Fibroblast of the aortic adventitia (primary cell): ENCODE measurements at places on chromosomes 7 and 10.

DNA sequence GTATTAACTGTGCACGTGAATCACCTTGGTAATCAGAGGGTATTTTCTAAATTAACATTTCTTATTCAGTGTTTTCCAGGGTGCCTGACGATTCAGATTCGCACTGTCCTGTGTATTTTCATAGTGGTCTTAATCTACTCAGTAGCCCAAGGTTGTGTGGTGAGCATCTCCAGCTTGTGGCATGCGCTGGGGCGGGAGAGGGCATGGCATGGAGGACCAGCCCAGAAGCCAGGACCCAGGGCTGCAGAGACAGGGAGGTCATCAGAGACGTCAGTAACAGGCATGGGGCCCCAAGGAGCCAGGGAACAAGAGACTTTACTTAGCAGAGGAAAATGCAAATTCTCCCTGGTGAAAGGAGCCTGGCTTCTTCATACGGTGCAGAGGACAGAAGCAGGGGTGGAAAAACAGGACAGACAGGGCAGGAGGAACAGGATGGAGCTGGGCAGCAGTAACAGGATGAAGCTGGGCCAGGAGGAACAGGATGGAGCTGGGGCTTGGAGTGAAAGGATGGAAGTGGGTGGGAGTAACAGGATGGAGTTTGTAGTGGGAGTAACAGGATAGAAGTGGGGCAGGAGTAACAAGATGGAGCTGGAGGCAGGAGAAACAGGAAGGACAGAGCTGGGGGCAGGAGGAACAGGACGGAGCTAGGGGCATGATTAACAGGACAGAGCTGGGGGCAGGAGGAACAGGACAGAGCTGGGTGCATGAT is 110.9 kb downstream of the ADCY1 start:
- no peak for DNase-seq

GRCh38 chr10:120586471-120586872 is 129.4 kb downstream of the PLPP4 start:
- DNase-seq: peak; percentile 52

GRCh38 chr10:72123616-72124015 is 35.3 kb upstream of the SPOCK2 start:
- no peak for DNase-seq

DNA sequence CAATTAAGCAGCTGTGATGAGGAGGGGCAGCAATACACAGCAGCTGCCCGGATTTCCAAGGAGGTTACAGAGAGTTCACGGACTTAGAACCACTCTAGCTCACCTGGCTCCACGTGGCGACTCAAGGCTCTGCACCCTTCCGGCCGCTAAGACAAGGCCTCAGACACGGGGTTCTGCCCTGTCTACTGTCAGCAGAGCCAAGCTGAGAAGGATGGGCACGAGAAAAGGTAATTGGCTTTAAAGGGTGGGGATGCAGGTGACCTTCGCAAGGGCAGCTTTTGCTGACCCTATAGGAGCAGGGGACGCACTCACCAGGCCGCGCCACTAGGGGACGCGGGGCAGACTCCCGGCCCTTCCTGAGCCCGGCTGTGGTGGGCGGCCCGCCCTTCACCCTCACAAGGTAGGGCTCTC is 152.4 kb downstream of the KIF20B start:
- DNase-seq: no peak

DNA sequence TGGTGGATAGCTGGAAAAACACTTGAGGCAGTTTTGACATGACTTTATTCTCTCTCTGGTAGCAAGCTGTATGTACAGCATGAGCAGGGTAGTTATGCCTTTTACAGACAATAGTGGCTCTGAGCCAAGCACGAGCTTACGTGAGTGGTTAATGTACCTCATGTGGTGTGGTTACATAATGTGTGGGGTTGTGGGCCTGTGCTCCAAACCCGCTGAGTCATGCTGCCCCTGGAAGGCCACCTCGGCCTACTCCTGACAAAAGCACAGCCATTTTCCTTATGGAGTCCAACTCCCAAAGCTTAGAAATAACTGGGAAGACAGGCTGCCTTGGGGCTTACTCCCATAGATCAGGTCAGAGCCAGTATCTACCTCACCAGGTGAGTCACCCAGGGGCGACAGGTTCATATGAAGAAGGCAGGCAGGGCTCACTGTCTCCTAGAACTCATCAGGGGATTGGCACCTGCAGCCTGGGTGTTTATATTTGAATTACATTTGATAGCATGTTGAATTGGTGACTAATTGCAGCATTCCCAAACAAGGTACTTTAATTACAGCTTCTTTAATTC is 404.5 kb downstream of the ADRA2A start:
- DNase-seq: peak; percentile 1

GRCh38 chr10:119777686-119778085 is 51.8 kb downstream of the INPP5F start:
- no peak for DNase-seq

DNA sequence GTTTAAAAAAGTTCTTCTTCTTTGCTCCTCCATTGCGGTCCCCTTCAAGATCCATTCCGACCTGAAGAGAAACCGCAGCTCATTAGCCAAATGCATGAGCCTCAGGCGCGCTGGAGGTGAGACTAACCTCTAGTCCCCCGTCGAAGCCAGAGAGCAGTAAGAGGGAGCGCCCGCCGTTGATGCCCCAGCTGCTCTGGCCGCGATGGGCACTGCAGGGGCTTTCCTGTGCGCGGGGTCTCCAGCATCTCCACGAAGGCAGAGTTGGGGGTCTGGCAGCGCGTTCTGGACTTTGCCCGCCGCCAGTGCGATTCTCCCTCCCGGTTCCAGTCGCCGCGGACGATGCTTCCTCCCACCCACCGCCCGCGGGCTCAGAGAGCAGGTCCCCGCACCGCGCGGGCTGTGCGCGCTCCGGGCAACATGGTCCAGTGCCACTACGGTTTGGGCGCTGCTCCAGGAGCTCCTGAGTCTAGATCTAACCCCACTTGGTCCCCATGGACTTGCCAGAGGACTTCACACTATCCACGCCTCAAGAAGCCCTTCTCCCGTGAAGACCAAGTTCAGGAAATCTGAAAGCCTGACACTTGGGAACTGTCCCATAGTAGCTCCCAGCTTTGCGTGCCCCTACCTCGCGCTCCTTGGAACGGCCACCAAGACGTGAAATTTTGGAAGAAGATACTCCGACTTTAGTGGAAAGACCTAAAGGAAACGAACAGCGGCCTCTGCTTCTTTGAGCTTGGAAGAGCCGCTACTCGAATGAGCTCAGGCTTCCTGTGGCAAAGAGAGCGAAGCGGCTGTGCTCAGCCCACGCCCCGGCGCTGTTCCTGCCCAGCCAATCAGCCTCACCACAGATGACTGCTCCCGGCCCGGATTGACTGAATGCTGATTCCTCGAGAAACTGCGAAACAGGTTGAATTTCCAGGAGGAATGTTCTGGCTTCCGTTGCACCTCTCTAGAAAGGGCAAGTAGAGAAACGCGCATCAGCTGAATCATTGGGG is at the start of gene ABCB1:
ABCB1 (minus strand) TSS at position 755 of the 995 bp plus-strand sequence; CDS start at position 55, 700 bp downstream.
- DNase-seq: peak; percentile 9

GRCh38 chr10:87657371-87657770 is 2.3 kb upstream of the PAPSS2 start:
- peak; percentile 90 for DNase-seq

DNA sequence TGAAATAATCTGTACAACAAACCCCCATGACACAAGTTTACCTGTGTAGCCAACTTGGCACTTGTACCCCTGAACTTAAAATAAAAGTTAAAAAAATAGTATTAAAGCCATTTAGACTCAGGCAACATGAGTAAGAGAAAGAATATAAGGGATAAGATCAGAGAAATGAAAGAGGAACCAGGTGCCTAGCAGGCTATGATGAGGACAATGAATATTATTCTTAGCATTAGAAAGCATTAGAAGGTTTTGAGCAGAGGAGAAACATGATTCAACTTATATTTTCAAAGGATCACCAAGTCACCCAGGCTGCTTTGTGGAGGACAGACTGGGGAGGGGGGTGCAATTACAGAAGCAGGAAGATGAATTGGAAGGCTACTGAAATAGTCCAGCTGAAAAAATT is 48.1 kb upstream of the TES start:
- DNase-seq: no peak

DNA sequence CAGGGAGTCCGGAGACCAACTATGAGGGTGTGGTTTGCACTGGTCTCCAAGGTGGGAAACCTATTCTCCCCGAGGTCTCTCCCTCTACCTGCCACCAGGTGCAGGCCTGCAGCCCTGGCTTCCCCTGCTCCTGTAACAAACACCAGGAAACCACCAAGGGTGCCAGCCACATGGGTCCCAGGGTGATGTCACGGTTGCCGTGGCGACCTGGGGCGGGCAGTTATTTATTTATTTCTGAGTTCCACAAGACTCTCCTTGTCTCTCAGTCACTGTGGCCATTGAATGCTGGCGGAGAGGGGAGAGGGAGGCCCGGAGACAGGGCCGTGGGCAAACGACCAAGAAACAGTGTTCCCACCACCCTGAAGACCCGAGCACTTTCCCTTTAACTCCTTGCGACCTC is 27.0 kb downstream of the MMD2 start:
- DNase-seq: no peak

- no peak for DNase-seq
Observed at GRCh38 chr7:43111630-43112458, 603 bp upstream of the HECW1 start.

GRCh38 chr7:78777829-78778228 is 675.6 kb downstream of the MAGI2 start:
- no peak for DNase-seq

DNA sequence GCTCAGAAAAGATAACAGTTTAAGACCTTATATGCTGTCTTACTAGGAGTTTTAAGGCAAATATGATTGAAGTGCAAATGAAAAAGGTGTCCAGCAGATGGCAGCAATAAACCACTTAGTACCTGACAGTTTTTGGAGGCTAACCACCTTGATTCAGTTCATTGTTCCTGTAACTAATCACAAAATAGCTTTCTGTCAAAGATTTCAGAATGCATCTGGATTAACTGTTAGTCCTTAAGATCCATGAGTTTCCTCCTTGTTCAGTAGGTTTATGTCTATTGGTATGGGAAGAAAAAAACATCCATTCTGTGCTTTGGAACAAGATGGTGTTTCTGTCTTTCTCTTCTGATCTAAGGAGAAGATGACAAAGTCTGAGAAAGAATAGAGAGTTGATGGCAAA is 46.6 kb downstream of the CCSER2 start:
- DNase-seq: peak; percentile 81

- no peak for DNase-seq
Observed at GRCh38 chr7:127550247-127550646, 35.1 kb downstream of the GCC1 start.

DNA sequence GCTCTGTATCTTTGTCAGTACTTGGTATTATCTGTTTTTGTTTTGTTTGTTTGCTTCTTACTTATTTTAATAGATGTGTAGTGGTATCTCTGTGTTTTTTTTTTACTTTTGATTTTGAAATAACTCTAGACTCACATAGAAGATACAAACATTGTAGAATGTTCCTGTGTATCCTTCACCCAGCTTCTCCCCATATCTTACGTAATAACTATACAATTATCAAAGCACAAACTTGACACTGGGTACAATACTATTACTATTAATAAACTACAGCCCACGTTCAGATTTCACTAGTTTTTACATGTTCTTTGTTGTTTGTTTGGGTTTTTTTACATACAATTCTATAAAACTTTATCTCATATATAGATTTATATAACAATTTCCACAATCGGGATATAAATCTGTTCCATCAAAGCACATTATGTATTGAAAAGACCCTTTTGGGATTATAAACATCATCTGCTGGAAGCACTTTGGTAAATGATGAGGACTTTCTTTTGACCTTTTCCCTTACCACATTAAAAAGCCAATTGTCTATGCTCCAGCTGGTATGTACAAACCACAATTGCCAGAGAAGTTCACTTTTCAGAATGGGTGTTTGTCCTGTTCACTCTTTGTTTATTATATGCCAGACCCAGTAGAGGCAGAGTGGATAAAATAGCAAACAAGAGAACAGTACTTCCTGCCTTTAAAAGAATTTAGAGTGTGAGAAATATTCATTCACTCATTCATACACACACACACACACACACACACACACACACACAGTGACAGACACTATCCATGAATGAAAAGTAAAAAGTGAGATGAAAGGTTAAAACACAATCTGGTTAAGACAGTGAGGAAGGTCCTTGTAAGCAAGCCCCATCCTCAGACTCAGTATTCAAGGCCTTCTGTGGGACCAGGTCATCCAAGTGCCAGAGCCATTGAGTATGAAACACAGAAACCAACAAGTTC is 113.0 kb downstream of the SGMS1 start:
- DNase-seq: no peak

- peak; percentile 59 for DNase-seq
Observed at GRCh38 chr7:36430881-36431280, 41.2 kb downstream of the ANLN start.

DNA sequence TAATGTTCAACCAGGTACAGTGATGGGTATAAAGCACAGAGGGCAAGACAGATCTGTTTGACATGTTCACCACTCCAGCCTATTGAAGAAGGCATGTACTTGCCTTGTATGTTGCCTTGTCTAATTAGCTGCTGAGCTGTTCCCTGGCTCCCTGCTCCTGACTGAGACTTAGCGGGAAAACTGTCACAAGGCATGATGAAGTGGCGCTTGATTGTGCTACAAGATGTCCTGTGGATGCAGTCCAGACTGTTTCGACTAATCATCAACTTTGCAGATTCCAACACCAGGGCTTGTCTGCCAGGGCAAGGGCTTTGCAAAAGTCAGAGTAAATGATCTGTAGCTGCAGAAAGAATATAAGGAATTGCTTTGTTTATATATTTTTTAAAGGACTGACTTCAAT is 136.2 kb upstream of the NRBF2 start:
- no peak for DNase-seq

DNA sequence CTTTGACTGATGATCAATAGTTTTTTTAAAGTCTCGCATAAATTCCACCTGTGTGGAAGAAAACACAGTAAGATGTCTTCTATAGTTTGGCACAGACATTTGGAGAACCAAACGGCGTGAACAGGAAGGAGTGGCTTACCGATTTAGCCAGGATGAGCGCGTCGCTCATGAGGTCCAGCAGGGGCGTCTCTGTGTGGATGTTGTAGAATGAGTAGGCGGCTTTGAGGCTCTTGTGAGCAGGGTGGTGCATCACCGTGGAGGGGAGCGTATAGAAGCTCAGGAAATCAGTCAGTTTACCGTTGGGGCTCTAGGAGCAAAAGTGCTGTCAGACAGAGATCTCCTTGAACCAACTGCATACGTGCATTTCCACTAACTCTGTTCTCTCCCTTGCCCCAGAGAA is 15.5 kb downstream of the RPP38 start:
- DNase-seq: no peak

- DNase-seq: no peak
Observed at GRCh38 chr10:15300697-15301096, 70.4 kb downstream of the FAM171A1 start.

GRCh38 chr7:7812112-7812511 is 93.7 kb upstream of the RPA3 start:
- no peak for DNase-seq

DNA sequence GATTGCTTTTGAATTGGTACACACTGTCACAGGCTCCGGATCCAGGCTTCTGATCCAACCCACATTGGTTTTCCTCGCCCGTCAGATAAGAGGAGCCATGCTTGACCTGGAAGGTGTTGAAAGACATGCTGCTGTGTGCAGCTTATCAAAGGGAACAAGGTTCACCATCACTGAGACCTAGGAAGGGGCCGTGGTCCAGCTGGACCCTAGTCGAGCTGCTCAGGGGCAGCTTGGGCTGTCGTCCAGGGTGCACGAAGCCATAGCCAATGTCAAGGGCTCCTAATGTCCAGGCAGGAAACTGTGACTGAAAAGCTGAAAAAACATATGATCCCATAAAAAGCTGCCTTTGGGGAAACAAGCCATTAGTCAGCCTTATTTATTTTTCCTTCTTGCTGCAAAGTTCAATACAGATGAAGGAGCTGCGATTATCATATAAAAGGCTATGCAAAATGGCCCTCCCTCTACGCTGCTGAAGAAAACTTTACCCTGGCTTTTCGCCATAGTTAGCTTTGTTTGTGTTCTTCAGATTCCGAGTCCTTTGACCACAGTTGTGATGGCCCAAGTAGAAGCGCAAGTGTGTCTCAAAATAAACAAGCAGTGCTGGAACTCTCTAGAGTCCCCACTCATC is 118.0 kb downstream of the CREB5 start:
- DNase-seq: no peak
